LHCN-M2 (cell line): ENCODE measurements at places on chromosomes 13 and 19. TPM values are rescaled to one million over a fixed set of nuclear protein-coding genes. Genes with fewer than 3 reads are reported as not detected.

HSH2D gene
- total RNA-seq = not detected in 2 replicates

SERTAD3 gene
- 22.8 and 24.1 TPM in 2 replicates for total RNA-seq

PABPC3 gene
- not detected in 2 replicates for total RNA-seq

ZNF667 gene
- 3.1 and 4.8 TPM in 2 replicates for total RNA-seq

RAB3A gene
- 1.4 and 1.7 TPM in 2 replicates for total RNA-seq

CCDC169 gene
- 6.5 and 8.1 TPM in 2 replicates for total RNA-seq

IGSF23 gene
- total RNA-seq = not detected in 2 replicates

ZNF729 gene
- total RNA-seq = not detected in 2 replicates

HIF3A gene
- total RNA-seq = not detected in 2 replicates

WDR87 gene
- not detected in 2 replicates for total RNA-seq

SYNE4 gene
- 0.23 TPM in 1 of 2 replicates, not detected in the other for total RNA-seq

OR4F17 gene
- total RNA-seq = not detected in 2 replicates

ZNF284 gene
- total RNA-seq = 2.6 and 3.0 TPM in 2 replicates

ZNF575 gene
- 1.5 TPM in 1 of 2 replicates, not detected in the other for total RNA-seq

SAMD1 gene
- 59.3 and 64.5 TPM in 2 replicates for total RNA-seq

NXNL1 gene
- total RNA-seq = not detected in 2 replicates

DNA sequence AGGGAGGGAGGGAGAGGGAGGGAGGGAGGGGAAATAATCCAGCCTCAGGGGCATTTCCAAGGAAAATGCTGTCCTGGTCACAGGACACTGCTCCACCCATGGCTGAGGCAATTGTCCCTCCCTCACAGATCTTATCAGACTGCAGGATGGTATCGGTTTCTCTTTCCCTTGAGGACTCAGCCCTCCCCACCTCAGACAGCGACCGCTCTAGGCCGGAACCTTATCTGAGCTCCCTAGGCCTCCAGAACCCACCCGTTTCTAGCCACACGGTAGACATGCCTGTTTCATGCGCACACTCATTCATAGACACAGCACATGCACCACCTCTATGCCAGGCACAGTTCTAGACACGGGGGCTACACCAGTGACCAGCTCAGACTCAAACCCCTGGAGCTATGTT, 10.0 kb upstream of the IZUMO2 start:
- no peak for DNase-seq

GRCh38 chr19:55490478-55491432, 2.5 kb downstream of the SSC5D start:
- DNase-seq = no peak

GRCh38 chr13:106155411-106155810, 380.1 kb downstream of the EFNB2 start:
- peak; percentile 71 for DNase-seq

DNA sequence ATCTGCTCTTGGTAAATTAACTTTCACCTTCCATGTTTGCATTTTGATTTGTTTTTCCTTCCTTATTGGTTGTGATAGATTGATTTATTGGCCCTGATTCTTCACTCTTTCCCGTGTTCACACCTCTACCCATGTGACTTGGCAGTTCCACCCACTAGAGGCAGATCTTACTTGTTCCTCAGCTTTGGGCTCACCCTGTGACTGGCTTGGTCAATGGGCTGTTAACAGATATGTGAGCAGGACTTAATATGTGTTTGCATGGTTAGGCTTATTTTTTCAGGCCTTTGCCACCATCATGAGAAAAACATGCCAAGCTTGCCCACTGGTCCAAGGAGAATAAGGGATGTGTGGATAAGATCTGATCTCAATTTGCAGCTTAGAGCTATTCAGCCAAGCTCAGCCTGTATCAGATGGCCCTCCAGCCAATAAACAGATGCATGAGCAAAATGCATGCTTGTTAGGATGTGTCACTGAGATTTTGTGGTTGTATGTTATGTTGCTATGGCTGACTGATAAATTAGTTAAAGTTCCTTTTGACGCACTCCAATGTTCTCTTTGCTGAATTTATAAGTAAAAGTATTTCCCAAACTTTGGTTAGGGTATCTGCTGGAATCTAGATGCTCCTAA, 48.0 kb downstream of the RGCC start:
- DNase-seq = peak; percentile 90

- DNase-seq = peak; percentile 58
These were observed 14.7 kb upstream of the ADGRE5 start for GRCh38 chr19:14366529-14366928.

GRCh38 chr19:2478278-2478755, 2.4 kb downstream of the GADD45B start:
- DNase-seq = peak; percentile 78

GRCh38 chr13:85512421-85512820, 286.8 kb downstream of the SLITRK6 start:
- DNase-seq = no peak

DNA sequence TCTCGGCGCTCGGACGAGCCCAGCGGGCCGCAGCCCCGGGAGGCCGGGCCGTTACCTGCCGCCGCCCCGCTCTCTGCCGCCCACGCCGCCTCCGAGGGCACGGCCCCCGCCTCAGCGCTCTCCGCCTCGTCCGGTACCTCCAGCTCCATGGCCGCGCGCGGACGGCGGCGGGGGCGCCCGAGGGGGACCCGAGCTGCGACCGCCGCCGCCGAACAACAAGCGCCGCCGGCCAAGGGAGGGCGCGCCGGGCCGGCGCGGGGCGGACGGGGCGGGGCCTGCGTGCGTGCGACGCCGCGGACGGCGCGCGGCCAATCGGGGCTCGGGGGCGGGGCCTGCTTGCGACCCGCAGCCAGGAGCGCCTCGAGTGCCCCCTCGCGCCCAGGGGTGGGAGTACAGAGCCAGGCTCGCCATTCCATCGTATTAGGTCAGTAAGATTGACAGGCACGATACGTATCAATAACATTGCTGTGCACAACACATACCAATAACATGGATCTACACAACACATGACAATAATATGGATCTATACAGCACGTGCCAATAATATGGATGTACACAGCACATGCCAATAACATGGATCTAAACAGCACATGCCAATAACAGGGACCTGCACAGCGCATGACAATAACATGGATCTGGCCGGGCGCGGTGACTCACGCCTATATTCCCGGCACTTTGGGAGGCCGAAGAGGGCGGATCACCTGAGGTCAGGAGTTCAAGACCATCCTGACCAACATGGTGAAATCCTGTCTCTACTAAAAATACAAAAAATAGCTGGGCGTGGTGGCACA, at the start of gene PIP5K1C:
Gene PIP5K1C (minus strand): TSS at position 227 of the 791 bp plus-strand sequence. CDS start 78 bp downstream, at position 149.
- DNase-seq = peak; percentile 72

- DNase-seq = no peak
These were observed 4.9 kb upstream of the PDE4C start for GRCh38 chr19:18230941-18231734.

- DNase-seq = no peak
These were observed 207.6 kb upstream of the SERP2 start for GRCh38 chr13:44165889-44166496.

DNA sequence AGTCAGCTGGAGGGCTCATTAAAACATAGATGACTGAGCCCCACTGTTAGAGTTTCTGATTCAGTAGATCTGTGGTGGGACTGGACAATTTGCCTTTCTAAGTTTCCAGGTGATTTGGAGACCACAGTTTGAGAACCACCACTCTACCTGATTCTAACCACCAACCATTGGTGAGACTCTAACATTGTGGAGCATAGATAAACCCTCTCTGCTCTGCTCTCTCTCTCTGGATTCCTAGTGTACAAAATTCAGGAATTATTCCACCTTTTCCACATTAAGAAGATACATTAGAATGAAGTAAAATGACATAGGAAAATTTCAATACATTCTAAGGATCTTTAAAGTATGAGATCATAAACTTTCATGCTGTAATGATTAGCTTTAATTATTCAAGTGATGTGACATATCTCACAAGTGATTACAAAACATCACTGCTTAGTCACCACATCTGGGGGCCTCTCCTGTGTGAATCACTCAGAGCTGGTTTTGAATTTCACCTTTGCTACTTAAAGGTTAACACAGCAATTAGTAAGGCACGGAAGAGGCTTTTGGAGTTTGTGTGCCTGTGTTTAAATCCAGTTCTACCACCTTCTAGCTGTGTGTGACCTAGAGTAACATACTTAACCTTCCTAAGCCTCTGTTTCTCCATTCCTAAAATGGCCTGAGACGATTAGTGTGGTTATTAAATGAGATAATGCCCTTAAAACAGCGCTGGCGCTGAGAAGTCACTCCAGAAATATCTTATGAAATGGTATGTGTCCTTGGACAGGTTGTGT, 78.5 kb upstream of the NBEA start:
- peak; percentile 70 for DNase-seq

DNA sequence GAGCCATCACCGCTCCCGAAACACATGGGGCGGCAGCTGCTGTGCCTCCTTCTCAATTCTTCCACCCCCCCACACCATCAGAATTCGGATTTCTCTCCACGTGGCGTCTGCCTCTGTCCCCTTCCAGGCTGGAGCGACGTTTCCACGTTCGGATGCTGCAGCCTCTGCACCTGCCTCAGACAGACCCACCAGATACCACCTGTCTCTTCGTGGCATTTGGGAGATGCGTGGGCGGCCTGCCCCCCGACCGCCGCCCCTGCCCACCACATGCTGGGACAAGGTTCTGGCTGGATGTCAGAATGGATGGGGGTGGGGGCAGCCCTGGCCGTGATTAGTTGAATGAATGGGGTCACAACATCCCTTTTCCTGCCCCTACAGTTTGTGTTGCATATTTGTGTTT, 90.0 kb downstream of the SLC7A1 start:
- no peak for DNase-seq

DNA sequence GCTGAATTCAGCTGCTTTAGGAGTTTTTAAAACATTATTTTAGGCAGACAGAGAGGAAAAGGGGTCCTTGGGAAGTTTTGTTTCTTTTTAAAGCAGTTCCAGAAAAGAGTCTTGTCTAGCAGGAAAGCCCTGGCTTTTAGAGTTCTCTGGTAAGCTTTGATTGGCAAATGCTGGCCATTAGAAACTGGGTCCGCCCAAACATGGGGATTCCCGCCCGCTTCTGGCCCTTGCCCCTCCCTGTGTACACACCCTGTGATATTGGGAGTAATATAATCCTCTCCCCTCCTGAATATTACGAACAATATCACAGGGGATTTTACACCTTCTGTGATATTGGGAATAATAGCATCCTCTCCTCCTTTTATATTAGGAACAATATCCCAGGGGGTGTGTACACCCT, 58.9 kb downstream of the ERICH4 start:
- DNase-seq = no peak

GRCh38 chr13:27721681-27722080, 70.6 kb upstream of the GSX1 start:
- DNase-seq = no peak

GRCh38 chr19:1944088-1944915, 3.3 kb downstream of the CSNK1G2 start:
- DNase-seq = no peak

DNA sequence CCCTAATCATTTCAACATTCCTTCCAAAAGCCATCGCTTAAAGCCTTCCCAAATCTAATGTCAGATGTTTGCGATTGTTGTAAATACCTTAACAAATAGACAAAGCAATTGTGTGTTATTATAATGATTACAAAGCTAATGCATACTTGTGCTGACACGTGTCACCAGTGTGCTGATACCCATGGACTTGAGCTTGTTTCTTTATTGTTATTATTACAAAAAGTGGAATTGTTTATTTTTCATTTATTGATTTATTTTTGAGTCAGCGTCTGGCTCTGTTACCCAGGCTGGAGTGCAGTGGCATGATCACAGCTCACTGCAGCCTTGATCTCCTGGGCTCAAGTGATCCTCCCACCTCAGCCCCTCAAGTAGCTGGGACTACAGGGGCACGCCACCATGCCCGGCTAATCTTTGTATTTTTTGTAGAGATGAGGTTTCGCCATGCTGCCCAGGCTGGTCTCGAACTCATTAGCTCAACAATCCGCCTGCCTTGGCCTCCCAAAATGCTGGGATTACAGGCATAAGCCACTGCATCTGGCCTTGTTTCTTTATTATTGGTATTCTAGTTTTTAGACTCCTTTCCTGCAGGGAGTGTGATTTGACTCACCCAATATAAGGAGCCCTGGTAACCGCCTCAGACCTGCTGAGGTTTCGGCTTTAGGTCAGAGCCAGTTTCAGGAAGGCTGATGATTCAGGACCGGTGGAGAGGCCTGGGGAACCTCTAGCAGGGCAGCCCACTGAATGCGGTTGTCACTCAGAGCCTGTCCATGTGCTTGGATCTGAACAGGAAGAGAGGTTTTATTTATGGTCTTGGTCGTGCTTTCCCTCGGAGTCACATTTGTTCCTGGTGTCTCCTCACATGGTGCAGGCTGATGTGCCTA, 2.1 kb upstream of the FBXO17 start:
- no peak for DNase-seq

DNA sequence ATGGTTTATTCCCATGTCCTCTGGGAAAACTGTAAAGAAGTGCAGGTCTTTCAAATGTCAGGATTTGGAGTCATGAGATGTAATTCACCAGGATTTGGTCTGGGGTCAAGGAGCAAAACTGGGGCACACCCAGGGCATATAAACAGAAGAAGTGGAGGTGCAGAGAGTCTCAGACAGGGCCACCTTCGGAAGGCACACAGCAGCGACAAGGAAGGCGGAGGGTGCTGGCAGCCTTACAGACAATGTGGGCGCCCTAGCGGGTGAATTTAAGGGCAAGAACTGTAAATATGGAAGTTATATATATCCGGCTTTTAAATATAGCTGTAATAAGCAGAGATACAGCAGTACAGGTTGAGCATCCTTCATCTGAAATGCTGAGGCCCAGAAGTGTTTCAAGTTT, 31.2 kb downstream of the DHRS12 start:
- no peak for DNase-seq

- no peak for DNase-seq
These were observed 303.5 kb downstream of the TEX29 start for GRCh38 chr13:111623743-111624505.

DNA sequence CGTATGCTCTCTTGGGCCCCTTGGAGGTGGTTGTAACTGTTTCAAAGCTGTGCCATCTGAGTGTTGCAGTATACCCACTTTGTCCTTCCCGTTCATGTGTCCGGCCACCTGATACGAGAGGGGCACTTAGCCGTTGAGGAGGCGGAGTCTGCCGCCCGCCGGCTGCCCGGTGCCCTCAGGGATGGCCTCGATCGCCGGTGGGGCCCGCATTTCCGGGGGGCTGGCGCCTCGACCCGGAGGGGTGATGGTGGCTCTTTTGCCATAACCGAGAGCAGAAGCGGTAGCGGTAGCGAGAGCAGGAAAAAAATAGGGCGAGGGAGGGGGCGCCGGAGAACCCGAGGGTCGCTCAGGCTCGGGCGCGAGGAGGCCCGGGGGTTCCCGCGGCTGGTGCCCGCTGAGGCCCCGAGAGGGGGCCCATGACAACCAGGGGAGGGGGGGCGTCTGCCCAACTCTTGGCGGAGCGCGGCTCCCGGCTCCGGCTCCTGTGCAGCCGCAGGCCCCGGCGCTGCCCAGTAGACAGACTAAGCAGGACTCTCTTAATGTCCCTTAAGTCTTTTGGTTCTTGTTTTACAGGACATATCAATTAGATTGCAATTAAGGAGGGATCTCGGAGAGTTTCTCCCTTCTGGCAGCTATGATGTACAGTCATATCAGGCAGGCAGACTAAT, 342.7 kb upstream of the SGCG start:
- DNase-seq = peak; percentile 1

GRCh38 chr13:61880578-61881283, 465.1 kb upstream of the PCDH20 start:
- no peak for DNase-seq

DNA sequence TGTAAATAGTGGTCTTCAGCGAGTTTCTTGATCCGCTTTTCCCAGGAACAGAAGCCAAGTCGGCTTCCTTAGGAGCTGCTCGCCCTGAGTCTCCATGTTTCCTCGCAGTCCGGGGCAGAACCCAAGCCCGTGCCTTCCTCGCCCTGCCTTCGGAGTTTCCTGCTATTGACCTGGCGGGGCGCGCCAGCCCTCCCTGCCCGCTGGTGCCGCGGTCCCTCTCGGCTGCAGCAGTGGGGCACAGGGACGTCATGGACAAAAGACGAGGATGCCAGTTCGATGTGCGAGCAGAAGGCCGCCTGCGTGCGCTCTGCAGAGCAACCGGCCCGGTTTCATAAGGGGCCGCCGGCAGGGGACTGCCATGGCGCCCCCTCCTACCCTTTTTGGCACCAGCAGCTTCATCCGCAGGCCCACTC, 156.6 kb downstream of the TM9SF2 start:
- DNase-seq = no peak
